ENCODE measurements at places on chromosomes 3 and 15.

DNA sequence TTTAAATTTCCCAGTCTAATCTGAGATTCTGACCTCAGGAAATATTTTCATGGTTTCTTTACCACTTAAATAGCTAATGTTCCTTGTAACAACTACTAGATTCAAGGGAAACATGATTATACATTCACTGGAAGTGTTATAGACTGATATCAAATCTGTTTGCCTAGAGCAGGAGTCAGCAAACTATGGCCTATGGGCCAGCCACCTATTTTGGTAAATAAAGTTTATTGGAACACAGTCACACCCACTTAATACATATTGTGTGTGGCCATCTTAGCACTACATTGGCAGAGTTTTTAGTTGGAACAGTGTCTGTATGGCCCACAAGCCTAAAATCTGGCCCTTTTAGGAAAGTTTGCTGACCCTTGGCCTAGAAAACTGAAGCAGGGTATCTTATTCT lies 50.1 kb downstream of the GLCE start:
- DNase-seq: no peak

- no peak for DNase-seq
These were observed 146.9 kb upstream of the LRTM1 start for GRCh38 chr3:55074796-55075195.

GRCh38 chr3:11774296-11774877 lies 72.3 kb downstream of the TAMM41 start:
- no peak for DNase-seq

- no peak for DNase-seq
These were observed 462.1 kb downstream of the C3orf38 start for GRCh38 chr3:88611826-88612326.

GRCh38 chr3:106257172-106257571 lies 388.4 kb upstream of the CBLB start:
- DNase-seq: no peak

DNA sequence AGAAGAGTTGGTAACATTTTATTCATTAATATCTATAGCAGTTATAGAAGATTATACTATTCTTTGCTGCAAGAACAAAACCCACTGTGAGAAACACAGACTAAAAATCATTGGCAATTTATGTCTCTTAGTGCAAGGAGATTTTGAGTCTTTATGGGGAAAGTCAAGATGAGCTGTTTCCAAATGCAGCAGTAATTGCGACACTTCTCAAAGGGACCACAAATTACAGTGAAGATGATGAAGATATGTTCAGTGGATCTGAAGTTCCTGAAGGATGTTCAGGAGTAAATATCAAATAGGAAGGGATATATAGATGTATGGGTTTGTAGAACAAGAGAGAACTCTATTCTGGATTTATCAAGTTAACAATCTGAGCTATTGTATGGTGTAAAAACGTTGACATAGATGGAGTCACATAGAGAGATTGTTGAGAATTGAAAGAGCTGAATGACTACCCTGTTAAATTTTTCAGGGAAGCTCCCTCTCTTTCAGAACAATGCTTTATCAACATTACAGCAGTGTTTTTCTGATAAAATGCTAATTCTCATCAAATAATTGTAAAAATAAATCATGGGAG lies 71.8 kb downstream of the DTWD1 start:
- DNase-seq: no peak

DNA sequence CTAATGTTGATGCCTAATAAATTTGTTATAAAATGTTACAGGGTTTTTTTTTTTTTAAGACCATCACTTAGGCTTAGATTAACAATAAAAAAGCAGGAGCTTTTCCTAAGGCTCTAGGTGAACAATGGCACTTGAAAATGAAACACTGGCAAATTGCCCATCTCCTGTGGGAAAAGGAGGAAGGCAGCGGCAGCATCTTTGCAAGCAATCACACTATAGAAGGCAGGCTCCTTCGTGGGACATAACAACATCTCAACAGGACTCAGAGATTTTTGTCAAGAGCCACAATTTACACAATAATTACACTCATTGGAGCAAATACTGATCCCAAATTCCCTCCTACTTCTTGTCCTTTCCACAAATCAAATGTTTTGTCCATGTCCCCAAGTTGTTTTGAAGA lies 646.7 kb downstream of the ROBO2 start:
- no peak for DNase-seq

- no peak for DNase-seq
These were observed 16.1 kb upstream of the IL1RAP start for GRCh38 chr3:190497811-190498210.

GRCh38 chr3:140953028-140953960 lies 11.7 kb downstream of the SLC25A36 start:
- no peak for DNase-seq

- no peak for DNase-seq
These were observed 148.1 kb downstream of the ABHD5 start for GRCh38 chr3:43838877-43839276.

DNA sequence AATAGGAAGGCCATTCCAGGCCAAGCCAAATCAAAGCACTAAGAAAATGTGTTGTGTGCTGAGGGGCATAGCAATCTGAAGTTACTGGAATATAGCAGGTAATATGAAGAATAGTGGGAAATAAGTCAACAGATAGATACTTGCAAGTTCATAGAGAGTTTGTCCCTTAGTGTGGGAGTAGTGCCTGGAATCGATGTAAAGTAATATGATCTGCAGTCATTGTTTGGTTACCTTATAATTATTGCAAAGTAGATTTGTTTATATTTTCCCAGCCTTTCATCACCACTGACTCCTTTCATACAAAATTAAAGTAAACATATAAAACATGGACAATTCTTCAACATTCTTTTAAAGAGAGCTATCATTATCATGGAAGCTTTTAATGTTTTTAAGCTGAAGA lies 420.9 kb upstream of the NECTIN3 start:
- no peak for DNase-seq

GRCh38 chr3:119747357-119747756 lies 34.5 kb upstream of the NR1I2 start:
- no peak for DNase-seq

DNA sequence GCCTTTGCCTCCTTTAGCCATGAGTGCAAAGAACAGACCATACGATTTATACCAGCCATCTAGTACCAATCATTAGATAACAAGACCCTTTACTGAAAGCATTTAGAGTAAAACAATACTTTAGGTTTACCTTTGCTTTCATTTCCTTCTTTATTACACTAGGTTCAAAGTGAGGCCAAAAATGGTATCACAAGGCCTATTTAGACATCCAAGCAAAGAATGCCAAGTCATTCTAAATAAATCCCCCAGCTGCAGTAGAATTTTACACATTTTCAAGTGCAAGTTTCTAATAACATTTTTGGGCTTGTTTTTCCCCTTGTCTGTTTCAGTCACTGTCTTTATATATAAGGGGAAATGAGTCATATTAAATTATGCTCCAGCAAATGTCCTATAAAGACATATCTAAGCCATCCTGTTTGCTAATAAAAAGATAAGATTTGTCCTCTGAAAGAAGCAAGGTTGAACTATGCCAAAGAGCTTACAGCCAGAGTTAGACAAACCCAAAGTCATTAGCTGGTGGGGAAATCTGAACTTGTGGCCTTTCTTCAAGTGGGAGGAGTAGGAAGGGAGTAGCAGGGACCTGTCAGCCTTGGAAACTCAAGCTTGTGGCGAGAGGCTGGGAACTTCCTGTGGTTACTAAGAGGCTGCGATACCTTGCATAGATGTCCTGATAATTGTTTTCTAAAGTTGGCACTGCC lies 232.7 kb downstream of the MECOM start:
- DNase-seq: no peak
